NCI-H226 (cell line): ENCODE measurements at places on chromosomes 6 and 20.
A peak's percentile ranks its signal among the peaks of the same experiment; 100 is the strongest.

GRCh38 chr6:45538641-45539547 lies 161.2 kb upstream of the SUPT3H start:
- no peak for DNase-seq

DNA sequence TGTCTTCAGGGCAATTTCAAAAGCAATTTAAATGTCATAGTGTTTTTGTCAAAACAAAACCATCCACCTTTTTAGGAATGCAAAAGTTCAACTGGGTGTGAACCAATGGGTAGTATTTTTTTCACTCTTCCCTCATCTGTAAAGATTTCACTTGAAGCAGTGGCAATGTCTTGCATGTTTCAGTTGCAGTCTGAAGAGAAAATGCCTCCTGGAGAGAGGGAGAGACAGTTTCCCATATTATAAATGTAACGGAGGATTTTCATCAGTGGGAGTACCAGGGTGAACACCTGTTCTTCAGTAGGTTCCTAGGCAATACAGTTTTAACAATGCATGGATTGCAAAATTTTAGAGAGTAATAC lies 3.3 kb downstream of the FOXQ1 start:
- DNase-seq: no peak

DNA sequence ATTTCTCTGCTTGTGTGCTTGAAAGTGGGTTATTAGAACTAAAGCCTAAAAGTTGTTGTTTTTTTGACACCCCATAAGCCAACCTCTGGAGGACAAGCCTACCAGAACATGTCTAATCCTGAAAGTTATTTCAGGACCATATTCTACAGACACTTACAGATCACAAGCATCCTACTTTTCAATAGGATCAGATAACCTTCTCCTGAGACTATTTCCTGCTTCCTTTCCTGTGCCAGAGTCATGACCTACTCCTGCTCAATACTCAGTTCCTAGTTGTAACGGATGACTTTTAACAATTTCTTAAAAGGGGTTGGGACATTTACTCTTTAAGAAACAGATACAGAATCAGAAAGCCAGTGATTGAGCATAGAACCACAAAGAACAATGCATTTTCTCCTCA lies 5.3 kb upstream of the FILIP1 start:
- DNase-seq: no peak

- DNase-seq: no peak
Observed at GRCh38 chr6:35622283-35622682, 66.4 kb downstream of the FKBP5 start.

DNA sequence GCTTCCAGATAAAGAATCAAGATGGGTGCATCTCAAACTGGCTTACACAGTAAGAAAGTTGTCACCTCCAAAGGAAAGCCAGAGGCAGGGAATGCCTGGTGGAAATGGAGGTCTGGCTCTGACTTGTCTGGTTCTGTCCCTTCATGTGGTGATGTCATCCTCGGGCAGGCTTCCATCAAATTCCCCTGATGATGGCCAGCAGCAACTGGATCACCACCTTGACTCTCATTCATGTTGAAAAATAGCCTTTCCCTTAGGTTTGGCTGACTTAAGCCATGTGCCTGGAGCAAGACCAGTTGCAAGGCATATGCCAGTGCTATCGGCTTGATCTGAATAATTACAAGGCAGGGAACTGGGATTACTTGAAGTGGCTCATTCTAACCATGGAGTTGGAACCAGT lies 28.8 kb downstream of the IMPG1 start:
- DNase-seq: no peak

GRCh38 chr6:79712616-79713135 lies 81.5 kb downstream of the SH3BGRL2 start:
- DNase-seq: no peak

GRCh38 chr6:20370801-20371200 lies 30.9 kb upstream of the E2F3 start:
- no peak for DNase-seq

GRCh38 chr6:135257631-135258405 lies 76.7 kb downstream of the MYB start:
- DNase-seq: no peak

DNA sequence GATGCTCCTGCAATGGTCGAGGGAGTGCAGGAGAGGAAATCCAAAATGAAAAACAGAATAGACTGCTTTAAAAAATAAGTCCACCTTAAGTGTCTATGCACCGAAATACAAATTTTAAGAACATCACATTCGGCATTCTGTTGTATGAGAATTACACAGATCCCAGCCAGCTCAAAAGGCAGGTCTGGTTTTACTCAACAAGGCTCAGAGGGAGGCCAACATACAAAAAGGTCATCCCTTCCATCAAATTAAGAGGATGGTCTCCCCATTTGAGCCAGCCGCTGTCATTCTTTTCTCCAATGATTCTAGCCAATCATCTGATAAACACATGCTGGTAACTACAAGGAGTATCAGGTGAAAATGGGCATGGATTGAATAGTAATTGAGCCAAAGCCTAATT lies 7.9 kb downstream of the ATXN1 start:
- no peak for DNase-seq

DNA sequence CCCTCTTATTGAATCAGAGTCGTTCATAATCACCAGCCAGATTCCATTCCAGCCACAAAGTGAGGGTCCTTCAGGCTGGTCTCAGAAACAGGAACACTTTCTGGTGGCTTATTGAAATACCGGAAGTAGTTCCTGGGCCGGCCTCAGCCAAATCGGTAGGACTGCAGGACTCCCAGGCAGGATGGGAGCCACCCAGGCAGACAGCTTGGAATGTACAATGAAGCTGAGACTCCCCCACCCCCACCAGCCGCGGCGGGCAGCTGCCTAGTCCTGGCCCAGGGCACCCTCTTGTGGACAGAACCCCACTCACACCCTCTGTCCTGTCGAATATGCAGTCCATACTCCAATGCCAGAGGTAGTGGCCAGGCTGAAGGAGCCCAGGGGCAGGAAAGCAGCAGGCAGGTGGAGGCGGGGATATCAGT lies 43.8 kb downstream of the MDFI start:
- DNase-seq: peak; percentile 82

DNA sequence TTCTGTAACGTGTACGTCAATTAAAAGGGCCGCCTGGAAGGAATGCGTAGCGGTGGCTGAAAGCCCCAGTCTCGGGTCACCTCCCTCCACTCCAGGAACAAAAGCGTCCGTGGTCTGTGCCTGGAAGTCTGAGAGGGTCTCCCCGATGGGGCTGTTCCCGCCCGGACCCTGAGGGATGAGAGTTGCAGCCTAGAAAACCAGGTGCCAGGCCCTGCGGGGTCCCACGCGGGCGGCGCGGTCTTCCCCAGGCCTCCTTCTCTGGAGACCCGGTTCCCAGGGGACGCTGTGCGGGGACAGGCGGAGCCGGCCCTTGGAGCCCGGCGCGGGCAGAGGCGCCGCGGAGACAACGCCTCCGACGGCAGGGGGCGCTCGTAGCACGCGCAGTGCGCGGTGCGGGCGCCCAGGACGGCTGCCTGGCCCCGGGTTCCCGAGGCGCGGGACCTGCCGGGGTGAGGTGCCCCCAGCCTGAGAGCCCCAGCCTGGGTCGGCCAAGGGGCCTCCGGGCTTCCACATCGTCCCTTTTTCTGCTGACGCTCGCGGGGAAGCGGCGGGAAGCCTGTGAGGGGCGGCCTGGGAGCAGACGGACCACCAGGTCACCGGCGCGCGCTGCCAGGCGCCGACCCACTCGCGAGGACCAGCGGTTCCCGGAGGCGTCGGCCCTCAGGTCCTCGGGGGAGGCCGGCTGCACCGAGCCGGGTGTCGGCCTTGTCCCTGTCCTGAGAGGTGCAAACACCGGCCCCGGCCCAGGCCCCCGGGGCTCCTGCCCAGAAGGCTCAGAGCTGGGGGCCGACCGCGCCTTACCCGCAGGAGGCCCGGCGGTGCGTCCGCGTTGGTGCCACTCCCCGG lies 5.3 kb upstream of the FOXC1 start:
- peak; percentile 43 for DNase-seq

DNA sequence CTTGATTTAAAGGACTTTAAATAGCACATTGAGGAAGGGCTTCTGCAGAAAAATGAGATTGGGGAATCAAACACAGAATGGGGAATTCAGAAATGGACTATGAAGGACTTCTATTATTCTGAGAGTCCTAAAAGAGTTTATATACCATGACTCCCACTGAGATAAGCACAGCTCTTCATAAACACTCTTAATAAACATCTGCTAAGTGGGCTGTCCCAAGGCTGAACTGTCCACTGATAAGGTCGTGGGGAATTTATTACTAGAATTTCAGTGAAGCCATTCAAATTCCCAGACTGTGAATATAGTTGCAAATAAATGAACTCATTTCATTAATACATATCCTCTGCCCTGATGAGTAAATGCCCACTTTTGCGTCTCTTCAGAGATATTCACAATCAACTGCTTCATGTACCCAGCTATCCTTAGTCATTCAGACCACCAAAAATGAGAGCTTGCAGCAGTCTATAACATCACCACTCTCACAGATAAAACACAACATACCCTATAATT lies 468.2 kb upstream of the RUNX2 start:
- no peak for DNase-seq
